GF-D8 (cell line): ENCODE measurements at places on chromosomes 2 and 18.

DNA sequence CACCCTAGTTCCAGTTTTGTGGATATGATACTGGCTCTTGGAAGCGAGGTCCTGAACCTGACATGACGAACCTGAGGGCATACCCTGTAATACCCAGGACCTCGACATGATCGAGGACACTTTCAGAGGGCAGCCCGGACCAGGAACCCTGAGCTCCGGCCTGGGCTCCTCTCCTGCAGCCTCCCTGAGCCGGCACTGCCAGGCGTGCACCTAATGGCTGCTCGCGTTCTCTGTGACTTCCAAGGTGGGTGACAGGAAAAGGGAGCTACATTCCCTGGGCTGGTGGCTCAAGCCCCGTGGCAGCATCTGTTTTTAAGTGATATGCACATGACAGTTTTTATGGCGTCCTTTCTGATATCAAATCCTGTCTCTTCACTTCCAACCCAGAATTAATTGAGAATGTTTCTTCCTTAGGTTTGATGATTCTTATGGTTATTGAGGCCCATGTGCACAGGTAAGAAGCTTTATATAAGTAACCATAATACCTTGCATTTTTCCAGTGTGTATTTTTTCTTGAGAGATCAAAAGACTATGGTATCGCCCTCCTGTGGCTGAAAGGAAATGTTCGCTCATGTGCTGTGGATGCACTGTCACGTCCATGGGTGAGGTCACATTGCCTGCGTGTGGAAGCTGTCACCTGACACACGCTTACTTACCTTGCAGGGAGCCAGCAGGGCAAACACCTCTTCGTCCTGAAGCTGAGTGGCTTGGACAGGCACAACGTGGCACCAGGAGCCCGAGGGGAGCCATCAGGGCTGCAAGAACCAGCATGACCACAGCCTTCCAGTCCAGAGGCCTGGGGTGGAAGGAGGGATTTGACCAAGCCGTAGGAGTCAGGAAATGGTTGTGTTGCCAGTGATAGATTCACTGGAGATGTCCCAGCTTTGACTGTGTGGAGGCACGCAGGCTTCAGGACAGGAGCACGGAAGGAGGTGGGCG, 367.4 kb upstream of the MYT1L start:
- no peak for DNase-seq

DNA sequence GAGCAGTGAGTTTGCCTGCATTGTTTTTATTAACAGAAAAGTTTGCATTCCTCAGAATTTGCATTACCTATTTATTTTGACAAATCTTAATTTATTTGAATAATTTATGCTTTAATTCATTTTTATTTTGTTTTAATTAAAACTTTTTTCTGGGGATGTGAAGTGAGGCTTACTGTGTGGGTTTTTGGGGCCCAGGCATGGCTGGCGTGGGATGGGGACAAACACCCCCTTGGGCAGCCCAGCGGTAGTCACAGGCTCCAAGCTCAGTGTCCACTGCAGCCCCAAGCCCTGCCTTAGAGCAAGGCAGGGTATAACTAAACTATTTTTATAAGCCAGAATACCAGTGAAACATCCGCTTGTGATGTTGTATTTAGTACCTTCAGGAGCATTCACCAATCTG, 95.7 kb upstream of the PXDN start:
- DNase-seq = no peak

DNA sequence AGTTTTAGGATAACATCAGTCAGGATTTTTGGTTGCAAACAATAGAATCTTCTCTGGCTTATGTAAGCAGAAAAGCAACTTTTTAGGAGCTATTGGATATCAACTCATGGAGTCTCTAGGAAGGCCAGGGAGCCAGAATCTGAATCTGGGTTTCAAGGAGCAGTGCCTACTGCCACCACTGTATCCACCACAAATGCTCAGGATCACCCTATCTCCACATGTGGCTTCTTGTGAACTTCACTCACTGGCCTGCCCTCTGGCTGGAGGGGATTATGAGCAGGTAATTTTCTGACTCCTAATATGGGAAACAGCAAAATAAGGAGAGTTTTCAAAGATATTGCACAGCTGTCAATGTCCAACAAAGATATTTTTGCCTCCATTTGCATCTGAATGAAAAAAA, 142.9 kb downstream of the PKP4 start:
- DNase-seq = no peak

DNA sequence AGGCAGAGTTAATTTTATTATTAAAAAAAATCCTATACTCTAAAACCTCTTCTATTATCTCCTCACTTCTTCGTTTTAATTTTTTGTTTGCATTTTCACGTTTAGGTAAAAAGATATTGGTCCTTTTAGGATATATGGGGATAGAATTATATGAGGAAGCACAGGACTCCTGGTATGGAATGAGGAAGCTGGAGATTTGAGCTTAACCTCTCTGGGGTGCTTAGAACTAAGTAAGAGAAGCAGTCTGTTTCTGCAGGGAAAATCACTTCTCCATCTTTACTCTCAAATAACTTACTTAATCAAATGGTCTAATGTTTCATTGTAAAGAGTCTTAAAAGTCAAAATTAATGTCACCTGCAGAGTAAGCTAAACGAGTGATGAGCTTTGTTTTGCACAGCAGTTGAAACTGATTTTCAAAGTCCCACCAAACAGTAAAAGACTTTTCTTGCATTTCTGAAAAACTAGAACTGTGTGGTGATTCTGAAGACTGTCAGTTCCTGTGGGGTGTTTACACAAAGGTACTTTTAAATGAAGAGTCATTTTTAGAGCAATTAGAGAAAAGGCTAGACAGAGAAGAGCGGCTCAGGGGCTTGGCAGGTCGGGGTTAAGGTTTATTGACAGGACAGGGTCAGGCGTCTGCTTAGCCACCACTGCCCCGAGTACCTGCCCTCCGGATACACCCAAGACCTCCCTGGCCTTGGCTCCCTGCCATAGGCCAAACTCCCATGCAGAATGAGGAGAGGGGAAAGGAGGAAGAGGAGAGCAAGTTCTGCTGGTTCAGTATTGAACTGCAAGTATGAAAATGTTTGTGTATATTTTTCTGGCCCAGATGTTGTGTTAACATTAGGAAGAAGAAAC, 21.6 kb downstream of the METAP1D start:
- DNase-seq = no peak

- DNase-seq = no peak
These were observed 7.3 kb downstream of the TNFRSF11A start for GRCh38 chr18:62332431-62332830.
